ENCODE measurements at places on chromosomes 2 and 18. TPM values are rescaled to one million over a fixed set of nuclear protein-coding genes. Genes with fewer than 3 reads are reported as not detected.

DNA sequence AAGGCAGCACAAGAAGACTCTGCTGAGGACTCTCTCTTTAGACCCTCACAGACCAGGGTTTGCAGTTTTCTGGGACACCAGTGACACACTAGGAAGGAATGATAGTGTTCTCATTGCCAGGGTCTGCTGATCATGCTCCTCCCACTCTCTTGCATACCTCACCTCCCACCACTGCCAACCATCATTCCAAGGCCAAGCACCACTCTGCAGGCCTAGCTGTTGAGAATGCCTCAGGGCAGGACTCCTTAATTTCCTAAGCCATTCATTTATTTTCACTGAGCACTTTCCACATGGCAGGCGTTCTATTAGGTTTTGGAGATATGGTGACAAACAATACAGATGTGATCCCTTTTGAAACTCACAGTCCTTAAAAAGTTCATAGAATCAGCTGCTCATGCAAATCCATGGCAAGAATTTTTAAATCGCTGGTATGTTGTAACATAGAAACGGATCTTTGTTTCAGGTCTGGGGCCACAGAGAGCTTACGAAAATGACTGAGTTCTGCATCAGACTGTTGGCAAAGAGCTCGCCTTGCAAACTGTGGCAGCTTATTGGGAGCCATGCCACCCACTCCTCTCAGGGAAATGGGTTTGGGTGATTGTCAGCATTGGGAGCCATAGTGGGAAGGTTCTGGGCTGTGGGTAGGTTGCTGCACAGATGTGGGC is 78.5 kb downstream of the XDH start:
- DNase-seq = no peak

- DNase-seq = no peak
Measured at GRCh38 chr2:84965192-84965516, 5.8 kb upstream of the KCMF1 start.

ZSWIM2 gene
- polyA plus RNA-seq = not detected

SMAD4 gene
- polyA plus RNA-seq = 168 TPM

DNA sequence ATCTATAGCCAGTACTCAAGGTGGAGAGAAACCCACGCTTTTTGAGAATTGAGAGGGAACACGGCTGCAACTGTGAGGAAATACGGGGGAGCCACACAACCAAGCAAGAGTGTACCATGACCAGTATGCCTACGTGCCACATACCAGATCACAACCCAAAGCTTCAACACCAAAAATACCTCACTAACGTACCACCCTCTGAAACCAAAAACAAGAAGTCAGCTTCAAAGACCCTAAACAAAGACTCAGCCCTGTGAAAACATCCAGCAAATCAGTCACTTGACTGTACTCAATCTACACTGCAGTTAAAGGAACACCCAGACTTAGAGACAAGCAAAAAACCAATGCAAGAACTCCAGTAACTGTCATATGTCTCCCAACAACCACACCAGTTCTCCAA is 17.0 kb downstream of the RNU4ATAC start:
- no peak for DNase-seq

GRCh38 chr2:241310917-241311566 is 4.4 kb downstream of the HDLBP start:
- no peak for DNase-seq
